ENCODE measurements at places on chromosomes 7 and 10.

DNA sequence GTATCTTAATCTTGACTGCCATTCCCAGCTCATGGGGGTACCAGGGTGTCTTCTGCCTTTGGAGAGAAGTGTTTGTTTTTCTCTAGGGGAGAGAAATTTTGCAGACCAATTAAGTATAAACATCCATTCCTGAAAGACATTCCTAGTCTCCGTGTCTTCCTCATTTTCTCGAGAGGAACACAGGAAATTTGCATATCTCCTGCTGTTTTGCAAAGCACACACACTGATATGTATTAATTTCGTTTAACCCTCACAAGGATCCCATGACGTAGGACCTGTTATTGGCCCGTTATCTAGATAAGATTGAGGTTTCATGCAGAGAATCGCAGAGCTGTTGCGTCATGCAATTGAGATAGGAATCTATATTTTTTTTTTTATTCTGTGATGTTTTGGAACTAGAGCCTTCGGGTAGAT, 944 bp downstream of the RHBDD2 start:
- DNase-seq, result no peak

GRCh38 chr7:37831244-37831643, 17.2 kb upstream of the NME8 start:
- no peak for DNase-seq

DNA sequence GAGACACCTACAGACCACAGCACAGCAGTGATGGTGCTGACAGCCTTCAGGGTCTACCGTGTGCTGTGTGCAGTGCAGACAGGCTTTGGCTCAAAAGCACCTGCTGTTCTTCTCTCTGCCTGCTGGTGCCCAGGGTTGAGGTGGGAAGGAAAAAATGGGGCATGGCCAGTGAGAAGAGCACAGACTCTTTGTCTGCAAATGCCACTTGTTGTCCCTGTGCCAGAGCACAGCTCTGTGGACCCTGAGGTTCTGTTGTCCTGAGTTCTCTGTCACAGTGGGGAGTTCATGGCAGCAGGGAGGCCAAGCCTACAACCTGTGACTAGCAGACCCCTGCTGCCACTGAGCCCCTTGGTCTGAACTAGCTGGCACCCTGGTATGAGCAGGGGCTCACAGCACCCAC, 376.7 kb downstream of the GLRX3 start:
- DNase-seq, result no peak

DNA sequence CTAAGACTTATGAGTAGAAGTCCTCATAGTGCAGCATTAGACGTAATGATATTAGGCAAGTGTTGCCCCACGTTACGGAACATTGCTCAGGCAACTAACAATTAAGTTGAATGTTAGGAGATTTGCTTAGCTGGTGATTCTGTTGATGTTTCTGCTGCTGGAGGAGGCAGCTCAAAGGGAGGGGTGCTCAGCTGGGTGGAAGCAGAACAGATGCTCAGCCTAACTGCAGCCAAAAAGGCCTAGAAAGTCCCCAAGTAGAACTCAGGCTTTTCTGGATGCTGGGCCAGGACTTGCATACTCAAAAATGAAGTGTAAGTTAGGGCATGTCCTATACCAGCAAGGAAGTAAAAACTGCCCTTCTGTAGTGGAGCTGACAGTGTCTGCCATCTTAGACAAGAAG, 201.4 kb downstream of the ADRA2A start:
- no peak for DNase-seq

GRCh38 chr10:30980951-30981616, 50.6 kb downstream of the ZNF438 start:
- no peak for DNase-seq

DNA sequence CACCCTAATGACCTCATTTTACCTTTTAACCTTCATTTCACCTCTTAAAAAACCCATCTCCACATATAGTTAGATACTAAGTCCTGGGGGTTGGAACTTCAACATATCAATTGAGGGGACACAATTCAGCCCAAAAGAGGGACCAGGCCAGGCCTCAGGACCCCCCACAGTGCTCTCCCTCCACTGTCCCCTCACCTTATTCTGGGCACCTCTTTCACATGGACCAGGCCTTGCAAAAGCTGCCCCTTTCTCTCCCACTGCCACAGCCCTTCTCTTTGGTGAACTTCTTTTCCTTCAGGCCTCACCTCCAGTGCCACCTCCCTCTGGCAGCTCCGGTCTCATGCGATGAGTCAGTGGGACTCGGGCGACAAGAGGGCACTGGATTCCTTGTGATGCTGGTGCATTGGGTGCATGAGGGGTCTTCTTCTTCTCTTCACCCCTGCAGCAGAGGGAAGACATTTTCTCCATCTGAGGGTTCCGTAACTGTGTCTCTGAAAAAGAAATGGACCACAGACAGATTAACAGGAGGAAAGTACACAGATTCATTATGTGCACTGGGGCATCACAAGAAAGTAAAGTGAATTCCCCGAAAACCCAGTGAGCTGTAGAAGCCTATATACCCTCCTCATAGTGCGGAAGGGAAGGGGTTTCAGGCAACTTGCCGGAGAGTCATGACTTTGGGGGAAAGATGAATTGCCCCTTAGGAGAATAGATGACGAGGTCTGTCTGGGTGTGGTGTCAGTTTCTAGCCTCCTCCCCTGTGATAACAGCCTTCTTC, 288.7 kb upstream of the IGFBP3 start:
- DNase-seq, result no peak

DNA sequence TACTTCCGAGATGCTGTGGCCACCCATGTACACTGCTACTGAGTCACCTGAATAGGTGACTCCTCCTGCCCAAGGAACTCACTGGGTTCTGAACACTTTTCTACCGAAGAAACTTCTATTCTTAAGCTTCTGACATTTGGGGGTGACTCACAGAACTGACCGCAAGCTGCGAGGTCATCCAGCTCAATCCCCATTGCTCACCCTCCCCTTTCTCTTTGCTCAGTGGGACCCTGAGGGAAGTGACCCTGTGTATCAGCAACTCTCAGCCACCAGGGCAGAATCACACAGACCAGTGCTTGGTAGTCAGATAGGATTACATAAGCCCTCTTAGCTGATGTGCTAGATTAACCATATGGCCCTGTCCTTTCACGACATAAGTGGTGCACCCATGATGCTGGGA, 46.3 kb downstream of the INSYN2A start:
- no peak for DNase-seq

DNA sequence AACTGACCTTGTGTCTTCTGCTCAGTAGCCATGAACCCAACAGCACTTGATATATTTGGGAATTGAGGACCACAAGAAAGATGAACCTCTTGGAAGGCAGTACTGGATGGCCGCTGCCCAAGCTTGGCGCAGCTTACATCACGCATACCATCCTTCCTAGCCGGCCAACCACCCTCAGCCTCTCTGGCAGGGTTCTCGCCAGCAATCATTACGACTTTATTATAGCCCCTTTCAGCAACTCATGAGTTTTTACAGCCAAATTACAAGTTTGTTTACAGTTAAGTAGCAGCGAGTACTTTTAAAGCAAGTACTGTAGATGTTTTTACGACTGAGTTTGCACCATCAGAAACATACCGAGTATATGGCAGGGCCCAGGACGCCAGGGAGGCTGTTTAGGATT, 769.1 kb downstream of the SUGCT start:
- DNase-seq, result no peak

DNA sequence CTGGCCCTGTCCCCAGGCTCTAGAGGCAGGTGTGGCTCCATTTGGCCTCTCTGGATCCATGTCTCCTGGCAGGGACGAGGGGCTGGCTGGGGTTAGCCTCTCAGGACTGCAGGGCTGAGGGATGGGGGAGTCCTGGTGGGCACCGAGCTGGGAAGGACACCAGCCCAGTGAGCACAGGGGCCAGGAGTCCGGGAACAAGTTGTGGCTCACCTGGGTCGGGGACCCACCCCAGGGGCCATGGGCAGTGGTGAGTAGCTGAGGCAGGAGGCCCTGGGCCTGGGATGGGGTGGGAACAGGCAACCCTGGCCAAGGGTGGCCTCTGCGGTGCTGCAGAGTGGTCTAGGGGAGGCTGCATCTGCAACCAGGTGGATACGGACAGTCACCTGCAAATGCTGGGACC, 24.1 kb downstream of the ANTXRL start:
- DNase-seq, result no peak

DNA sequence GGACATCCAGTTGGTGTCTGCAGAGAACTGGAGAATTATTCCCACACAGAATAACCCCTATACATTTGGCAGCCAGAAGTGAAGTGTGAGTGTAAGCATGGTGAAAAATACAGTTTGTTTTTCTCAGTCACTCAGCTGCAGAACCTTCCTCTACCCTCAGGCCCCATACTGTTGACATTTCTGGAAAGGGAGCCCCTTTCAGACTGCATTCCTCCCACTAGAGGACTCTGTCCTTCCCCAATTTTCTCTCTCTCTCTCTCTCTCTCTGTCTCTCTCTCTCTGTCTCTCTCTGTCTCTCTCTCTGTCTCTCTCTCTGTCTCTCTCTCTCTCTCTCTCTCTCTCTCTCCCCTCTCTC, 86.8 kb upstream of the STEAP1B start:
- no peak for DNase-seq

- no peak for DNase-seq
Measured at GRCh38 chr10:24897326-24897926, 55.0 kb downstream of the PRTFDC1 start.

GRCh38 chr10:71302874-71303568, 16.0 kb upstream of the SLC29A3 start:
- no peak for DNase-seq

DNA sequence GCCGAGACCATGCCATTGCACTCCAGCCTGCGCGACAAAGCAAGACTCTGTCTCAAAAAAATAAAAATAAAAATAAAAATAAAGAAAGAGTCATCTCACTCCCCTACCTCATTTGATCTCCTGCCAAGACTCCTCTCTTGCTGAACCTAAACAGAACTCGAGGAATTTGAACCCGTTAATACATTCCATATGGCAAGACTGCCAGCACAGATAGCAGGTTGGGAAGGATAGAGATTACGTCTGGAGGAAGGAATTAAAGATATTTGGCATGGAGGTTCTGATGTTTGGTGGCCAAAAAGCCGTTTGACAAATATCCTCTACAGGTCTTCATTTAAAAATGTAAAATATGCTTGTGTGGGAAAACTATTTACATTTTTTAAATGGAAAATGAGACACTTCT, 549.6 kb downstream of the HTR7 start:
- DNase-seq, result no peak

DNA sequence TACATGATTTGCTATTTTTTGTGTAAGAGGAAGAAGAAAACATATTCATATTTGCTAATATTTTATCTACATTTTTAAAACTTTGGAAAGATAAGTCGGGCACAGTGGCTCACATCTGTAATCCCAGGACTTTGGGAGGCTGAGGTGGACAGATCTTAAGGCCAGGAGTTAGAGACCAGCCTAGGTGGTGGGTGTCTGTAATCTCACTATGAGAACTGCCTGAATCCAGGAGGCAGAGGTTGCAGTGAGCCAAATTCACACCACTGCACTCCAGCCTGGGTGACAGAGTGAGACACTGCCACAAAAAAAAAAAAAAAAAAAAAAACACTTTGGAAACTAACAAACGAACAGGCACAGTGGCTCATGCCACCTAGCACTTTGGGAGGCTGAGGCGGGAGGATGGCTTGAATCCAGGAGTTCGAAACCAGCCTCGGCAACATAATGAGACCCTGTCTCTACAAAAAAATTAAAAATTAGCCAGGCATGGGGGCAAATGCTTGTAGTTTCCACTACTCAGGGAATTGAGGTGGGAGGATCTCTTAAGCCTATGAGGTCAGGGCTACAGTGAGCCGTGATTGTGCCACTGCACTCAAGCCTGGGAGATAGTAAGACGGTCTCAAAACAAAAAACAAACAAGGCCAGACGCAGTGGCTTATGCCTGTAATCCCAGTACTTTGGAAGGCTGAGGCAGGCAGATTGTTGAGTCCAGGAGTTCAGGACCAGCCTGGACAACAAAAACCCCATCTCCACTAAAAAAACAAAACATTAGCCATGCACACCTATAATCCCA, 25.6 kb downstream of the HERC4 start:
- DNase-seq, result no peak

DNA sequence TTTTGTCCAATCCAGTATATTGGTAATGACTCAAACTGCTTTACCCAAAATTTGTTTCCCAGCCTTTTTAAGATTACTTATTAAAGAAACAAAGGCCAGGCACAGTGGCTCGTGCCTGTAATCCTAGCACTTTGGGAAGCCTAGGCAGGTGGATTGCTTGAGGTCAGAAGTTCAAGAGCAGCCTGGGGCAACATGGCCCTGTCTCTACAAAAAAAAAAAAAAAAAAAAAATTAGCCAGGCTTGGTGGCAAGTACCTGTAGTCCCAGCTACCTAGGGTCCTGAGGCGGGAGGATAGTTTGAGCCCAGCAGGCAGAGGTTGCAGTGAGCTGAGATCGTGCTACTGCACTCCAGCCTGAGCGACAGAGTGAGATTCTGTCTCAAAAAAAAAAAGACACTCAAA, 7.0 kb upstream of the ARHGAP12 start:
- no peak for DNase-seq

GRCh38 chr7:30652132-30652531, 30.1 kb downstream of the CRHR2 start:
- no peak for DNase-seq

DNA sequence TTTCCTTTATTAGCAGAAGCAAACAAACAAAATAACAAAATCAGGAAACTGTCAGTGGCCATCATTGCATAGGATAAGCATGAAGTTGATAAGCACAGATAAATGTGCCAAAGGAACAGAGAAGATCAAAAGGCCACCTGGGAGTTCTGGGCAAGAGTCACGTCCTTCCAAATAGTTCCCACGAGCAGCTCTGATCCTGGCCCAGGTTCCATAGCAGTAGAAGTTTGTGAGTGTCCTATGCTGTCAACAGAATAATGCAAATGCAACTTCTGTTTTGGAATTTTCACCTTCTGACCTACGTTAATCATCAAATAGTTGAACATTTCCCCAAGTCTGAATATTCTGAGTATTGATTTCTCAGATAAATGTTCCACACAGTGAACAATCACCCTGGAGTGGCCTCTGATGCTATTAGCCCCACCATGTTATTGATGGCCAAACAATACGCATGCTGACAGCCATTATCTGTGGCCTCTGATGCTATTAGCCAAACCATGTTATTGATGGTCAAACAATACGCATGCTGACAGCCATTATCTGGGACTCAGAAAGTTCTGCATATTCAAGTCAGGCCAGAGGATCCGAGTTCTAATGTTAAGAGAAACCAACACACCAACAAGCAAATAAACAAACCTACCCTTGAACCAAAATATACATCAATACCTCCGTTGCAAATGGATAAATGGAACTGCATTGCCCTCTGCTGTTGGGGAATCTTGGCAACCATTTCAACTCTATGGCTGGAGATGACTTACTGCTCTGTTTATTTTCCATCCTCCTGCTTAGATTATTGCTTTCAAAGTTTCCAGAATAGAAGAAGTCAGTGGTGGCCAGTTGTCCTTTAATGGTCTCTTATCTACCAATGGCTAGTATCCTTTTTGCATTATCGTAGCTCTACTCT, 63.3 kb downstream of the MRC1 start:
- no peak for DNase-seq

DNA sequence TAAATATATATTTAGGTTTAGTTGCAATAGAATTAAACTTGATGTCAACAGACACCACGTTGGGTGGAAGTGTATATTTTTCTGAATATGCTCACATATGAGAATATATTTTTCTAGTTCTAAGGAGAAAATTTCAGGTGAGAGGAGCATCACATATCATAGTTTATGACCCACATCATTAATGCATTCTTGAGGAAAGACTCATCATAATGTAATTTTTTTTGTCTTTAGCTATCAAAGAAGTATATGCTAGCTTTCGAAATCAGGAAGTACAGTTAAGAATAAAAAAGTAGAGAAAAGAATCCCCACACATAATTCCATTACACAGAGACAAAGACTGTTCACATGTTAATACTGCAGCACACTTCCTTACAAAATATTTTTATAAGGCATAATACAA, 30.4 kb downstream of the A1CF start:
- no peak for DNase-seq

Measured in stimulated activated CD4-positive, alpha-beta T cell treated with anti-CD3 and anti-CD28 coated beads, Interleukin-4, amount 100 ng/mL, for 4 hours (primary cell).